Stomach (tissue), 19 donors: ENCODE measurements at places on chromosomes 16 and 17. TPM values are rescaled to one million over a fixed set of nuclear protein-coding genes. Genes with fewer than 3 reads are reported as not detected.

DNA sequence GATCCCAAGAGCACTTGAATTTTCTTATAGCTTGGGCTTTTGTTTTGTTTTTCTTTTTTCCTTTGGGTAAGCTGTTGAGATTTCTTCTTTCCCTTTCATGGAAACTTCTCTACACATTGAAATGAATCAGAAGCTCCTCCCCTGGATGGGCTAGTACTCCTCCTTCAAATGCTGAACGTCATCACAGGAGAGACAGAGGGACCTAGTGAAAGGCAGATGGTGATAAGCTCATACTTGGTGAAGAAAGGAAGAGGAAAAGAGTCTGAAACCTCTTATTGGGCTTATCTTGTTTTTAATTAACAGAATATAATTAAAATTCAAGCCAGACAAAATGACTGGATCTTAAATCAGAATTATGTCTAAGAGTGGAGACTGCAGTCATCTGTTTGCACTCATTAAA is 147.3 kb downstream of the SNX11 start:
- no peak for DNase-seq

- no peak for DNase-seq
Observed at GRCh38 chr16:50721549-50722404, 20.1 kb upstream of the CYLD start.

DNA sequence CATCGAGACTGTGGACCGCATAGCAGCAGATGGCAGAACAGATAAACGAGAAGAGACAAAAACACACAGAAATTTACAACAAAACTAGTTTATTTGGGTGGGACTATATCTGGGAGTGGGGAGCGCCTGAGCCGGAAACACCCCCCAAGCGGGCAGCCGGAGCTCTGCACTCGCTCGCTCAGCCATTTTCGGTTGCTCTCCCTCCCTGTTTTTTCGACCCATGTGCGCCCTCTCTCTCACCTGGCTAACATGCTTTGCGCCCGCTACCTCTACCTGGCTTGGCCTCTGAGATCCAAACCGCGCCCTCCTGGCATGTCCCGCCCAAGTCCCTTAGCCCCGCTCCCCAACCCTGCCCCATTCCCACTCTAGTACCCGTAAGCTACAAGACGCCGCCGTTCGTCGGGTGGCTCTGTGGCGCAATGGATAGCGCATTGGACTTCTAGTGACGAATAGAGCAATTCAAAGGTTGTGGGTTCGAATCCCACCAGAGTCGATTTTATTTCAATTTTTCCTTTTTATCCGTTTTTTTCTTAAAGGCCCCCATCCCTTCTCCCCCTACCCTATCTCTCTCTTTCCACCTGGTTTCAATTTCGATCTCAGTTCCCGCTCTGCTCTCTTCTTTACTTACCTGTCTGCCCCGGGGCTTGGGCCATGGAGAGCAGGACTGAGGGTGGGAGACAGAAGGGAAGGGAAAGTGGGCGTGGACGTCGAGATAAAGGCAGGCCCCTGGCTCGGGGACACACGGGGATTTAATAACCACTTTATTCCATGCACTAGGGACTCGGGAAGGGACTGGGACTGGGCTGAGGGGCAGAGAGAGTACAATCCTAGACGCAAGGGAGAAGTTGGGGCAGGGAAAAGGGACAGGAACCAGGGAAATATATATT is 2.4 kb upstream of the ALOXE3 start:
- peak; percentile 66 for DNase-seq

GRCh38 chr16:62035115-62036092 is 834 bp downstream of the CDH8 start:
- peak; percentile 80 for DNase-seq

Gene KRT20
- total RNA-seq: 101 TPM

Gene CCDC200
- total RNA-seq: not detected

Gene KRTAP17-1
- total RNA-seq: not detected

Gene CACNG4
- 1.5 TPM for total RNA-seq

Gene KRT16
- 1.1 TPM for total RNA-seq
